ENCODE measurements at places on chromosomes 12 and 14. TPM values are rescaled to one million over a fixed set of nuclear protein-coding genes. Genes with fewer than 3 reads are reported as not detected.

DNA sequence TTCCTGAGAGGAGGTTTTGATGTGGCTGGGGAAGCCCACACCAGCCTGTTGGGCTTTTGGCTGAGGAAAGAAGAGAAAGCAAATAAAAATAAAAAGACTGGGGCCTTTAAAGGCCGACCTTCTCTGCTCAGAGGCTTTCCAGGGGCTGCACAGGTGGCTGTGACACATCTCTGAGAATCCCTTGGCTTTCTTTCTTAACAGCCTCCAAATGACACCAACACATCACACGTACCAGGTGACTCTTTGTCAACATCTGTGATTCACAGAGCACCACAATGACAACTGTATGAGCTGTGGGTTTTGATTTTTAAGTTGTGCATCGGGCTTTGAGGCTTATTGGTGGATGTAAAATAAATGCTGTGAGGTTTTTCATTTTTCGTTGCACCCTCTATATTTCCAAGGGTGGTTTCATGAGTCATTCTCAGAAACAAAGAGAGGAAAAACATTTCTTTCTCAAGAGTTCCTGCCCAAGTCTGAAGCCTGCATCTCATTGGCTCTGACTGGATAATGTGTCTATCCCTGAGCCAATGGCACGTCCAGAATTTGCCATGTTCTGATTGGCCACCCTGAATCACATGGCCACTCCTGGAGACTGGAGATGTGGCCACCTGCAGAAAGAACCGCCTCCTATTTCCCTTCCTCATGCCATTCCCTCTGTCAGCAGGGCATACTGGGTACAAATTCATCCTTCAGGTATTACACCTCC is 349.0 kb downstream of the GLT1D1 start:
- DNase-seq, result no peak

- DNase-seq, result no peak
Observed at GRCh38 chr14:50740856-50741255, 72.8 kb upstream of the SAV1 start.

DNA sequence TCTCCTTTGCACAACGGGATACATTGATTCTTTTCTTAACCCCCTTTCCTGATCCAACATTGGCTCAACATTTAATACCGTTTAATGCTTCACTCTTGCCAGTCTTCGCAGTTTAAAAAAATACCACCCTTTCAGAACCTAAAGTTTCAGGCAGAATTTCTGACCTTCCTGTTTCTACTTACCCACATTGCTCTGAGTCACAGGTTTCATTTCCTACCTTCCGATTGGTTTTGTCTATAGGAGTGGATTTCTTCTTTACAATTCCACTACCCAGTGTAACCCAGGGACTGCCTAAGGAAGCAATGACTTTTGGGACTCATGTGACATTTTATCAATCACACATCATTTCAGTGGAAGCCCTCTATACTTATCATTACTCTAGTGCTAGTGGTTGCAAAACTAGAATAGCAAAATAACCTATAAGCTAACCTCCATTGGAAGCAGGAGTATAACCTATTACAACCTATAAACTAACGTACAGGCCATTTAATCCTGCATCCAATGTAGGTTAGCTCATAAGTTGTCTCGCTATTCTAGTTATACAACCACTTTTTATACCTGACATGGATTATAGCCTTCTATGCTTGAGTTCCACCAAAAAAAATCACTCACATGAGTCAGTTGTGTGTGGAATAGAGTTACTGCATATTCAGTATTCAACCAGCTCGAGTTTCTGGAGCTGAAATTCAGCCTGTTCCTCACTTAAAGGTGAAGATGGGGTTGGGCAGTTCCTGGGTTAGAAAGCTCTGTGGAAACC is 64.9 kb upstream of the KITLG start:
- DNase-seq, result no peak

SERPINA3 gene
- total RNA-seq, result 192 TPM

Data from right cardiac atrium (tissue), 5 donors.